ENCODE measurements at places on chromosomes 16 and 17.

DNA sequence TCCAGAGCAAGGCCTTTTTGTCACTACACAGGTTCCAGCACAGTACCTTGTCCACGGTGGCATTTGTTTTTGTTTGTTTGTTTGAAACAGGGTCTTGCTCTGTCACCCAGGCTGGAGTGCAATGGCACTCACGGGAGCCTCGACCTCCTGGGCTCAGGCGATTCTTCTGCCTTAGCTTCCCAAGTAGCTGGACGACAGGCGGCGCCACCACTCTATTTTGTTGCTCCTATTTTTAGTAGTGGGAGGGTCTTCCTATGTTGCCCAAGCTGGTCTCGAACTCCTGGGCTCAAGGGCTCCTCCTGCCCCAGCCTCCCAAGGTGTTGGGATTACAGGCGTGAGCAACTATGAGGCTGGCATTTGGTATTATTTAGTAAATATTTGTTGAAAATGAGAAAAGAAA, 10.3 kb downstream of the MRC2 start:
- no peak for DNase-seq

DNA sequence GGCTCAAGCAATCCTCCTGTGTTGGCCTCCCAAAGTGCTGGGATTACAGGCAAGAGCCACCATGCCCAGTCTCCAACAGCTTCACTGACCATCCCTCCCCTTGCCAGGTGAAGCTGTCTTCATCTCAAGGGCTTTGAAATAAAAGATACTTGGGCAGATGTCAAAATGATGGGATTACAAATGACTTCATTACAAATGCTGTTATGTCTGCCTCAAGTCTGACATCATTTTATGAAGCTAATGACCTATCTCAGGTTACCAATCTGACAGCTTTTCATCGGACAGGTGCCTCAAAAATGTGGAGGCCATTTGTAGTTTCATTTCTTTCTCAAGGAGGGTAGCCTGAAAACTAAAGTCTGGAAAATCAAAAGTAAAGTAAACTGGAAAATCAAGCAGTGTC, 323.7 kb upstream of the TBX2 start:
- no peak for DNase-seq

- no peak for DNase-seq
These were observed 2.0 kb downstream of the MAF start for GRCh38 chr16:79598348-79599181.

GRCh38 chr17:869567-870525, 87.7 kb downstream of the MRM3 start:
- no peak for DNase-seq

DNA sequence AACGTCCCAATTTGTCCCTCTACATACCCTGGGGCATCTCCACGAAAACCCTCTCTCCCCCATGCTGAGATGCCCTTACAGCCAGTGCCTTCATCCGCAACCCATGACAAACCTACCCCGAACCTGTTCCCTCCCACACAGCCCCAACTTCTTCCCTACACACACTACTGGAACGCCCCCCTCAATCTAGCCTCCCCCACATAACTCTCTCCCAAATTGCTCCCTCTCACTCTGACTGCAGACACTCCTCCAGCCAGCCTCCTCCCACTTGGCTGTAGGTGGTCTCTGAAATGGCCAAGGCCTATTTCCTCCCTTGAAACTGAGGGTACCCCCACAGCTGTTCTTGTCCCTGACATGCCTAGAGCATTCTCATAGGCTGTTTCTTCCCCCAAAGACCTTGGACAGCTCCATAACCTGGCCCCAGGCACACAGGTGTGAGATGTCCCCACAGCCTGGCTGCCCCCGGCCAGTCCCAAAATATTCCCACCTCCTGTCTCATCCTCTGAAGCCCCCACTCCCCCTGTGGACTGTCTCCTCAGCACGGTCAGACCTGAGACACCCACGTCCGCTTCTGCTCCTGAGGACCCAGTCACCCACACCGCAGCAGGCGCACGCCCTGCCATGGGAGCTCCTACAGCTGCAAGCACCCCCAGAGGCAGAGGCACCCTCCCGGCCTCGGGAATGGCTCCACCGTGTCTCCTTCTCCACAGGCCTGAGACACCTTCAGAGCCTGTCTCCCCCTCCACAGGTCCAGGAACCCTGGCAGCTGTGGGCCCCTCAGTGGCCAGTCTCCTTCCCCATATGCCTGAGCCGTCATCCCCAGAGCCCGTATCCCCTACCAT, 3.7 kb downstream of the KIAA0753 start:
- no peak for DNase-seq

- DNase-seq = no peak
These were observed 30.3 kb downstream of the NTN1 start for GRCh38 chr17:9051561-9051960.

GRCh38 chr17:39579318-39580081, 28.2 kb downstream of the NEUROD2 start:
- no peak for DNase-seq

DNA sequence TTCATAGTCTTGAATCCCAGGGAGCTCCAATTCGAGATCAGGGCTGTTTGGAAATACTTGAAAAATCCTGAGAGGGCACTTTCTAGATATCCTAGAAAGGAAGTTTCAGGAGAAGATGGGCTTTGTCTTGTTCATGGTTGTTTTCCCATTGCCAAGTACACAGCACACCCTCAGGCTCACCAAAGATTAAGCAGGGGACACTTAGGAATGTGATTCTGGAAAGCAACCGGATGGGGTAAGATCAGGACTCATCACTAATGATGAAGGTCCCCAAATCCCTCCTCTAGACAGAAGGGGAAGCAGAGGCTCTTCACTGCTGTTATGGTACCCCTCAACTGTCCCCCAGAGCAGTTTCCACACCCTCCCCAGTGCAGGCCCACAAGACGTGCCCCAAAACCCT, 40.7 kb downstream of the VAC14 start:
- no peak for DNase-seq

DNA sequence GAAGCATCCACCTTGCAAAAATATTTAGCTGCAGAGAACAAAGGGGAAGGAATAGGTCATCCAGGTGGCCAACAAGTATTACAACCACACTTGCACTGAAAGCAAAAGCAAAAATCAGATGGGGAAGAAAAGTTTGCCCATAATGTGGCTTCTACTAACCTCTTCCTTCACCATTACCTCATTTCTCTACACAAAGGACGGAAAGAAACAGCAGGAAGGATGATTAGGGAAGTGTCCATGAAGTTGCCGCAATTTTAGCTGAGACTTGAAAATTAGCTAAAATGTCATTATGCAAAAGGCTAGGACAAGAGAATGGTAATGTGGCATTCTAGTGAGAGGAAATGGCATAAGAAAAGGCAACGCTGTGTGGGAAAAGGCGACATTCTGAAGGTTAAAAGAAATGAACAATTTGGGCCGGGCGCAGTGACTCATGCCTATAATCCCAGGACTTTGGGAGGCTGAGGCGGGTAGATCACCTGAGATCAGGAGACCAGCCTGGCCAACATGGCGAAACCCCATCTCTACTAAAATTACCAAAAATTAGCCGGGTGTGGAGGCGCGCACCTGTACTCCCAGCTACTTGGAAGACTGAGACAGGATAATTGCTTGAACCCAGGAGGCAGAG, 13.7 kb downstream of the KANSL1 start:
- DNase-seq = no peak

GRCh38 chr17:77144227-77144626, 3.5 kb downstream of the SEC14L1 start:
- DNase-seq = no peak

GRCh38 chr17:32483451-32484019, 3.3 kb upstream of the CDK5R1 start:
- DNase-seq = no peak

- DNase-seq = no peak
These were observed 24.5 kb downstream of the GGA2 start for GRCh38 chr16:23485841-23486240.

DNA sequence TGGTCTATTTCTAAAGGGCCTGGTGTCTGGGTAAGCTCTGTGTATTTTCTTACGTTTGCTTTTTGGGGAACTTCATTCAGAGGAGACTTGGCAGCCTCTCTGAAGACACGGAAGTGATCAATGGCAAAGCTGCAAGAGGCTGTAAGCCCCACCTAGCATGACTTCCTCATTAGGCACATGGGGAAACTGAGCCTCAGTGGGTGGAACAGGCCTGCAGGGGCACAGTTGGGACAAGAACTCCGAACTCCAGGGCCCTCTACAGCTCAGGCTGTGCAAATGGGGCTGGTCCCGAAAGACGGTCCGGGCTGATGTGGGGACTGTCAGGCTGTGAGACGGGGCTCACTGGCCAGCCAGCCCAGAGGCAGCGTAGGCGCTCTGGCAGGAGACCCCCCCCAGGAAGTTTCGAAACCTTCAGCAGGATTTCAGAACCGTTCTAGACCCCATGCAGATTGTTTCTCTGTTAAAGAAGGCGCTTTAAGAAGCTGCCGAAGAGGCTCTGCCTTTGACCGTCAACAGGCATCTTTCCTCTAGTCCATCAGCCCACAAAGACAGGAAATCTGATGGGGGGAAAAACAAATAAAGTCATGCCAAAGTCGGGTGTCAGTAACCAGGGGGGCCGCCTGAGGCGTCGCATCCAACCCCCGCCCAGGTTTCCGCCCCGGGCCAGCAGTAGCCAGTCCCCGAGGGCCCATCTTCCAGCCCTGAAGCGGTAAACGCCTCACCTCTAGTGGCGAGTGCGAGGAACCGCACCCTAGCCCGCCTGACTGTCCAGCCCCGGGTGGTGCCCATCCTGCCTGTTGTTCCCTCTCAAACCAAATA, 79.8 kb upstream of the TBC1D3K start:
- DNase-seq = no peak

GRCh38 chr17:82684228-82684841, 14.2 kb downstream of the RAB40B start:
- no peak for DNase-seq

GRCh38 chr16:71276589-71277334, 12.4 kb downstream of the CMTR2 start:
- DNase-seq = no peak

GRCh38 chr16:68091380-68092261, 6.5 kb downstream of the NFATC3 start:
- DNase-seq = no peak

DNA sequence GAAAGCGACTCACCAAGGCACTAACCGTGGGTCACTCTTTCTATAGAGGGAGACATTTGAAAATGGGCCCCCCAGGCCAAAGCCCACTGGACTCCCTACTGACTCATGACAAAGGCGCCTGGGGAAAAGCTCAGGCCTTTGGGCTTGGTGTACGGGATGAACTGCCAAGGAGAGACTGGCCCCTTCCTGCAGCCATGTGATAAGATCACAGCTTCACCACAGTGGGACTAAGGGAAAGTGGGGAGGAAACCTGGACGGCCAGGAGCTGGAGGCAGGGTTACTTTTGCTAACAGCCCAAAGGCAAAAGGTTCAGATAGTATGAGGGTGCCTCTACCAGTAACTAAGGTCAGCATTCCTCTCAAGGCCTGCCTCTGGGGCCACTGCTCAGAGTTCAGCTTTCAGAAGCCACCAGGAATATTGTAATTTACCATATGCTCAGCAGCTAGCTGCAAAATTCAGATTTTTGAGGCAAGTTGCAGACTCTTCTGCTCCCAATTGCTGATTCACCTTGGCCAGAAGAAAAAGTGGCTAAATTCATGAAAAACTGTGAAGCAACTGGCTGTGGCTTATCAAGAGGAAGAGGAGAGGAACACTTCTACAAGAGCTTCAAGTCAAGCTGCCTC, 37.1 kb upstream of the SLC25A19 start:
- no peak for DNase-seq

All from stimulated activated CD4-positive, alpha-beta T cell treated with anti-CD3 and anti-CD28 coated beads, Interleukin-1b, Interleukin-23, amount 100 ng/mL, for 1 hour (primary cell).